ENCODE measurements at places on chromosomes 3 and 15.

DNA sequence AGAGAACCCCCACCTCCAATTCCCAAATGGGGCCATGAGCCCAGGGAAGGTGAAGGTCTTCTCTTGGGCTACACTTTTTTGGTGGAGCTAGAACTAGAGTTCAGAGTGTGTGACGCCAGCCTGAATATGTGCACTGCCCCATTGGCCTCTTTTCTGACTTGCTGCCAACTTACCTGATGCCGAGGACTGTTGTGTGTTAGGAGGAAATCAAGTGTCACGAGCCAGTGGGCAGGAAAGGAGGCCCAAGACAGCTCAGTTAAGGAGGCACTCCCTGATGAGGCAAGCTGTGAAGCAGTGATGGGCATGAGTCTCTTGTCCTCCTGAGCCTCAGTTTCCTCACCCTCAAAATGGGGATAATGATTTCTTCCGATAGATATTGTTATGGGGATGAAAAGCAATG is 107.8 kb downstream of the ANP32A start:
- DNase-seq, result no peak

- DNase-seq, result no peak
Measured at GRCh38 chr3:112012205-112012992, 13.7 kb downstream of the TAGLN3 start.

DNA sequence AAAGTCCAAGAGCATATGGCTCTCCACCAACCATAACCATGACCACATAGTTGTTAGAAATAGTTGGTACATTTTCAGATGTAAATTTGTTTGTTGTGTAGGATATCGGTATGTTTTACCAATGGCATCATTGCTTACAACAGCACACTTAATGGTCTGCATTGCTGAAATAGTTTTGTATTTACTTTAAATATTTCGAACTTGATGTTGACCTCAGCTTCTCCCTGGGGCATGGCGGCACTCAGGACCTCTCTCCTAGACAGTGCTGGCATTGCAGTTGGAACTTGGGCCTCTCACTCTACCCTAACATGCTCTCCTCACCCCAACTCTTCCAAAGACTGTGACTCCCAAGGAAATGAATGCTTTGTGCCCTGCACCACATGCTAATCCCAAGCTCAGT is 5.0 kb downstream of the SLC22A13 start:
- DNase-seq, result no peak

DNA sequence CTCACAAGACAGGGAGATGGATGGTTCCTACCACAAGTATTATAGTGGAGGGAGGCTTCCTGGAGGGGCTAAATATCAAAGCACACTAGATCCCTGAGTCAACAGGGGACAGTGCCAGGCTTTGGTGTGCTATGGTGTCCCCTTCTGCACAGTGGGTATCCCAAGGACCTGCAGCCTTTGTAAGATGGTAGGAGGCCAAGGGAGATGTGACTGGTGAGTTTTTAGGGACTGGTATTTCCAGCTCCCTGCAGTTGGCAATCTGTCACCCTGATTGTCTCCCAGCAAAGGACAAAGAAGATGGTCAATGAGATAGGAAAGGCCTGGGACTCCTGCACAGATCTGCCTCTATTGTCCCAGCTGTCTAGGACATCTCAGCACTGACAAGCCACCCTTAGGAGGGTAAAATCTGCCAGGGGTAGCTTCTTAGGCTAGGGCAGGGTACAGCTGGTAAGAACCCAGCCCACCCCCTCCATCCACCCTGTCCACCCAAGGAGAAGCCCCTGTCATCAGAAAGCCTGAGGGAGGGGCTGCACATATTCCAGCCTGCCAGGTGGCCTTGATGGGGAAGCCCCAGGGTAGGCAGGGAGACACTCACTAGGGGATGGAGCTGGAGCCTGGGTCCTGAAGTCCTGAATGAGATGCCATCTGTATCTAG is 631 bp downstream of the CYP1A1 start:
- DNase-seq, result no peak

DNA sequence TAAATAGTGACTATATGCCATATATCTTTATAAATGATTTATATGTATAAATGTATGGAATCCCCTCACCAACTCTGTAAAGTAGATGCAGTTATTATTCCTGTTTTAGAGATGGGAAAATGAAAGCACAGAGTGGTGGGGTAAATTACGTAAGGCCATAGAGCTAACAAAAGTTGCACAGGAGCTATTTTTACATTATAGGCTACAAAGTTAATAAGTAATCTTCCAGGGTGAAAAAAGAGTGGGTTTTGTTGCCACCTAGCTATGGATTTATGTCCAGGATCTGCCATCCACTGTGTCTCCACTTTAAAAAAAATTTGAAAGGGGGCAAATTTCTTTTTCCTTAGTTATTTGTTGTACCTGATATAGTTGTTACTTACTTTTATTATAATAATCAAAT is 235.7 kb downstream of the MCTP2 start:
- no peak for DNase-seq

DNA sequence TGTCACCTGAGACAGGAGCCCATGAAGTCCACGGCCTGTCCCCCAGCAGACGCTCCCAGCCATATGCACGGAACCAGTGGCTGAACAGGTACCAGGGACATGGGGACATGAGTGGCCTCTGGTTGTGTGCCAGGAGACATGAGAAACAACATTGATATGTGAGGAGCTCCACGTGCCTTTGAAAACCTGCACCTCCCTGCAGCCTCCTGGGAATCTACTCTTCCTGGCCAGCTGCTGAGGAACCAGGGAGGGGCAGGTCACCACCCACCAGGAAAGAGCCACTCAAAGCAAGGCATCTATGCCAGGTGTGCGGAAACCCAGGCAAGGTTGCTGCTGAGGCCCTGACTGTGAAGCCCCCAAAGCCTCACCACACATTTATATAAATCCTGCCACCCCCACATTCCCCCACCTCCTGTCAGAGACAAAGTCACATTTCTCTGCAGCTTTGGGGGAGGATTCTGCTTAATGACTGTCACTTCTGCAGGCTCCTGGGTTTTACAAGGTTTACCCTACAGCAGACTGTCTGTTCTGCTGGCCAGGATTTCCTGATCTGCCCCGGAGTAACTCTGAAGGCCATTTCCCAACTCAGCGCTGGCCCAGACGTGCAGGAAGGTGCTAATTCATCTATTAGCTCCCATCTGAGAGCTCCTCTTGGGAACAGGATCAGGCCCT is 110.8 kb downstream of the ADCY5 start:
- DNase-seq, result no peak

DNA sequence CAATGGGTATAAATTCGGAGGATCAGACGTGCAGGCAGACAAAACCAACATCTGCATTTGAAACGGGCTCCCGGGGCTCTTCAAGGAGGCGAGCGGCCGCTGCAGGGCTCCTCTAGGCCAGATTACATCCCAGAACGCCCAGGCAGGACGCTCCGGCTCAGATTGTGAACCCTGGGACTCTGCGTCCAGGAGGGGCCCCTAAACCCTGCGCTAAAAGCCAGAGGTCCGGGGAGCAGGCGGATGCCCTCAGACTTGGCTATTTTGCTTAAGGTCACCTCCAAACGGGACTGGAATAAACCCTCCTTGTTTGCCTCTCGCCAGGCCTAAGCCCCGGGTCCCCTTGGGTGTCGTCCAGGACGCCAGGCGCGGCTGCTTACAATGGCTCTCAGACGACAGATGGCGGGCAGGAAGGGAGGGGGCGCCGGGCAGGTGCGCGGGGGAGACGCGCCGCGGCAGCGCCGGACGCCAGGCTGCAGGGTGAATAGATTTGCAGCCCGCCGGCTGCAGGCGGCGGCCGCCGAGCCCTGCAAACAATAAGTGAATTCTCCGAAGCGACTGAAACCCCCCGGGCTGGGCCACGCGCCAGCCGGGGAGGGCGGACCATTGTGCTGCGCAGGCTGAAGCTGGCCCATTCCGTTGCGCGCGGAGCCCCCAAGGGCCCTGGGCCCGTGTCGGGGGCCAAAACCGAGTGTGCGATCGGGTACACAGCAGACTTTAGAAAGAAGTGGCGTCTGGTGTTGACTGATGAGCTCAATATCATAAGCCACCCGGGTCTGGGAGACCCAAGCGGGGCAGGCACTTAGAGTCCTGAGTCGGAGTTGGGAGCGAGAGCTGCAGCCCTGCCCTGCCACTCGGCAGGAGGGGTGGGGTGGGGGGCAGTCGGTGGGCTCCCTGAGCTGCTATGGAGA is 32.3 kb upstream of the AMOTL2 start:
- no peak for DNase-seq

GRCh38 chr3:194326968-194327217 is 24.2 kb downstream of the CPN2 start:
- DNase-seq, result no peak

- DNase-seq, result no peak
Measured at GRCh38 chr3:30354972-30355371, 251.4 kb upstream of the TGFBR2 start.

- no peak for DNase-seq
Measured at GRCh38 chr3:39801216-39801615, 8.2 kb upstream of the MYRIP start.

DNA sequence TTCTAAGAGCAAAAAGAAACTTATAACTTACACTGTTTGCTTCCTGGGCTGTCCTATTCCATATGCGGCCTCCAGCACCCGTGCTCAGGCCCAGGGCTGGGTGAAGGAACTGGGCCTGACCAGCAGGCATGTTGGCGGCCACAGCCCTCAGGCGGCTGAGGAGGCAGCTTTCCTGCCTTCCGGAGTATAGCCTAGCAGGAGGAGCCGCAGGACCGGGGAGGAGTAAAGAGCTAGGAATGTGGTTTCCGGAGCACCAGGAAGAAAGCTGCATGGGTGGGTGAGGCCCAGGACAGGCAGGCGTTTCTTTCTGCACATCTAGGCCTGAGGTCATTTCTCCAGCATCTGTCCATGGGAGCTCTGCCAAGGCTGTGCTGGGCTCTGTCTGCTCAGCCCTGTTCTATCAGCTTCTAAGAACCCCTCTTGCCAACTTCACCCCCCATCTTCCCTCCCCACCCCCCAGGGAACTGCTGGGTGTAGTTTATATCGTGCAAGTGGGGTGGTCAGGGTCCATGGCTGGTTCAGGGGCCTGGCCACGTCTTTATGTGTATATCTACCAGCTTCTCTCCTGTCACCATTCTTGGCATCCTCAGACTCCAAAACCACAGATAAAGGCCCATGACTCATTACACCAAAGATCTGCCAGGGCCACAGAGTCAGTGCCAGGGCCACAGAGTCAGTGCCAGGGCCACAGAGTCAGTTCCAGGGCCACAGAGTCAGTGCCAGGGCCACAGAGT is 7.8 kb upstream of the KIF7 start:
- DNase-seq, result no peak

- DNase-seq, result no peak
Measured at GRCh38 chr3:138684396-138684795, 75.8 kb downstream of the FAIM start.

- peak; percentile 93 for DNase-seq
Measured at GRCh38 chr3:195549931-195550519, 6.9 kb upstream of the PPP1R2 start.

DNA sequence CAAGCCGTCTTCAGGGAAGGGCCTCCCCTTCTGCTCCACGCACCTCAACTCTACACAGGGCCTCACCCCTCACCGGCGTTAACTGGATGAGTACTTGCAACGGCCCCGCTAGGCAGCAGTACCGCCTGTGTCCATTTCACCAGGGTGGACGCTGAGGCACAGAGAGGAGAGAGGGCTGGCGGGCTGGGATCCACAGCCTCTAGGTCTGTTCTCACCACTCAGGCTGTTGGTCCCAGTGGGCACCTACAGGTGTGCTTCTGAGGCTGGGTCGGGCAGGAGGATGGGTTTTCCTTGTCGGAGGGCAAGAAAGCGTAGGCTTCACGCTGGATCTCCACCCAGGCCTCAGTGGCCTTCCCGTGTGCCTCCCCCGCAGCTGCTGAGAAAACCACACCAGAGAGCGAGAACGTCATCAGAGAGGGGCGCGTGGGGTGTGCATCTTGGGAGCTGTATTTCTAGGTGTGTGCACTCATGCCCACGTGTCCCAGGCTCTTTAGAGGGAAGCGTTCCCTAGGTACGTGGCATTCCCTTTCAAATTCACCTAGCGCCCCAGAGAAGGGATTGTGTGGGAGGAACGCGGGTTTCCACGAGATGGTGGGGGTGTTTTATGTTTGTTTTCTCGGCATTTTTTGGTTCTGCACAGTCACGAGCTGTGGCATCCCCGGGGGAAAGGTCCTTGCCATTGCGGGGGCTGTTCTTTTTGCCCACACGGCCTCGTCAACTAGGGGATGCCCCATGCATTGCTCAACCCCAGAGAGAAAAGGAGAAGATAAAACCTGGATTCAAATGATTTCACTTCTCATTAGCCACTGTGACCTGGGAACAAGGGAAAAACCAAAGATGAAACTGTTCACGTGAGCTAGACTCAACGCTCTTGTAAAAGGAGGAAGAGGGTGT is 67.7 kb downstream of the MGLL start:
- no peak for DNase-seq

DNA sequence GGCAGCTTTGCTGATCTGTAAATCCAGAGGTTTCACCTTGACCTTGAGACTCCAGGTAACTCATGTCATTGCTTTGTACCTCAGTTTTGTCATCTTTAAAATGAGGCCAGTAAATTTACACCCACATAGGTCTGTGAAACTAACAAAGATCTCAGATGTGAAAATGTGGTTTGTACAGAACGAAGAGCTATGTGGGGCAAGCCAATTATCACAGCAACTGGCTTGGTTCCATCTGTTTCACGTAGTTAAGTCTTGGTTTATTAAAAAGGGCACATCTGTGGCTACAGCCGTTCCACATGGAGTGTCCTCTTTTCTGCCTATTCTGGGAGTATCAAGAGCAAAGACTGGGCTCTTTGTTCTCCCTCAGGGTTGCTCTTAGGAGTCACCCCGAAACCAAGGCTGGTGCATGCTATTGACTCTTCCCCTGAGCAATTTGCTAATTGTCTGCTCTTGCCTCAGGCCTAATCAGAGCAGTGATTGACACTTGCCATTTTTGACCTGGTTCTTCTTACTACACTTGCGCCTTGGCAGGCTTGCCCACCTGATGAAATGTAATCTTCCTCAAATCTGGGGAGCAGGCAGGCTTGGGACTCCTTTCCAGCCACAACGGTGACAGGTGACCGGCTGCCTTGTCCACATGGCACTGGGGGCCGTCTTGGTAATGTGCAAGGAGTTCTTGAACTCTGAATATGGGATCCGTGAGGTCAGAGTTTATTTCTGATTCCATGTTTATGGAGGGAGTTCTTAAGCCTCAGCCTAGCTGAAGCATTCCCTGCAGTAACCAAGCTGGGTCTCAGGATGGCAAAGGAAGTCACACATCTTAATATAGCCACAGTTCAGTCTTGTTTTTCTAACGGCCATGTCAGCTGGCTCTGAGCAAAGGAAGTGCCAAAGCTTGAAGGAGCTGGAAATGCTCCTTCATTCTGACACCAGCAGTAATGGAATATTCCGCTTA is 40.1 kb downstream of the EAF1 start:
- DNase-seq, result no peak

GRCh38 chr3:104323226-104323625 is 1043.5 kb upstream of the ALCAM start:
- DNase-seq, result no peak

DNA sequence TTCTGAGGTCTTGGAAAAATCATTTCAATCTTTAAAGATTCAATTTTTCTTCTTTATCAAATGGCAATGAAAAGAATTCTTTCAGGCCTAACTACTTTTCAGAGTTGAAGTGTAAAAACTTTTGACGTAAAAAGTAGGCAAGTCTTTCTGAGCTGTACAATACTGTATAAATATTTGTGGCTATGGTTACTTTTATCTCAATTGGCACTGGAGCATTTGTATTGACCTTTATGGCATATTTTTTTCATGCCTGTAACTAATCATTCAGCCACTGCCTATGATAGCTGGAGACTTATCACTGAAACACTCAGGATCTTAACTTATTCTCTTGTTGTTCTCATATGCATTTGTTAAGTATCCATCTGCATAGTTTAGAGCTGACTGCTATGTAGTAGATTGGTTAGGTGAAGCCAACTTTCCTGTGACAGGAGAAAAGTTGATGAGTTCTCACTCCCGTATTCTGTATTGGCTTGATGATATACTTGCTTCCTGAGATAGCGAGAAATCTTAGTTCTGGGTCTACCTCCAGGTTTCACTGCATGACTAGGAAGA is 290.4 kb upstream of the TBL1XR1 start:
- no peak for DNase-seq

All from CD4-positive, alpha-beta T cell treated with Interleukin-4 for 4 hours (primary cell).